ENCODE measurements at places on chromosomes 1 and 21.

- no peak for DNase-seq
These were observed 54.5 kb downstream of the LGR6 start for GRCh38 chr1:202247837-202248795.

GRCh38 chr21:46035809-46036695, 54.5 kb downstream of the COL6A1 start:
- no peak for DNase-seq

GRCh38 chr1:24003331-24003972, 23.3 kb upstream of the SRSF10 start:
- DNase-seq: no peak

GRCh38 chr1:114448370-114449036, 62.5 kb downstream of the TRIM33 start:
- DNase-seq: no peak

GRCh38 chr1:169025412-169025811, 81.1 kb upstream of the ATP1B1 start:
- no peak for DNase-seq

DNA sequence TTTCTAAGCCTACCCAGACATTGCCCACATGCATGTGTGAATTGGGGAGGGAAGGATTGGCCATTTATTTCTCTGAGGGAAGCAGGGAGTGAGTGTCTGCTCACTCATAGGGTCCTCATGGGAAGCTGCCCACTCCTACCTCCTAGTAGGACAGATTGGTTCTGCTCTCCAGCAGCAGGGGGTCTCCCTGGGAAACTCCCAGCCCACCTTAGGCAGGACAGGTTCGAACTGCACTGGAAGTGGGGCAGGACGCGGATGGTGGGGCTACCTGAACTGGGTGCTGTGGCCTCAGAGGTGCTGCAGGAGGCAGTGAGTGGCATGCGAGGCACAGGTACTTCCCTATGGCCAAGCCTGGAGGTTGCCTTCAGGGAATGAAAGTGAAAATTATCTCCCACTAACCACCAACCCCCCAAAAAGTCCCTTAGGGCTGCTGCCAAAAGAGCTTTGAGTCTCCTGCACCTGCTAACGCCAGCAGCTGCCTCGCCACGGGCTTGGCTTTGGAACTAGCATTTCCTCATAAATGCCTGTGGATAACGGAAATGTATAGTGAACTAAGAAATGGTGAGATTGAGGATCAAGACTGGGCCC, 157.0 kb upstream of the COA6 start:
- no peak for DNase-seq

DNA sequence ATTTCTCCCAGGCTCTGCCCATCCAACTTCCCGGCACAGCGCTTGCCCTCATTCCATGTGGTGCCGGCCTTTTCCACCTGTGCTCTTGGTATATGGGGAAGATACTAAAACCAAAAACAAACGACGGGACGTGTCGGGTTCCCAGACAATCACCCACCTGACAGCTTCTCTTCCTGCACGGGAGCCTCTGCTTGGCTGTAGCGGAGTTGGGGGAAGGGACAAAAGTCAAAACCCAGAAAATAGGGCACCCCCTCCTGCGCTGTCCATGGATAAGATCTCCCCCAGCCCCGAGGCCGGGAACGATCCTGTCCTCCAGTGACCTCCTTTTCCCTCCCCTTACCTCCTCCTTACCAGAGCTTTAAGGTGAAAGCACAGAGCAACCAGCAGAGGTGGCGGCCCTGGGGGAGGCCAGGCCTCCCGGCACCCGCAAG, 640 bp downstream of the JTB start:
- DNase-seq: no peak

DNA sequence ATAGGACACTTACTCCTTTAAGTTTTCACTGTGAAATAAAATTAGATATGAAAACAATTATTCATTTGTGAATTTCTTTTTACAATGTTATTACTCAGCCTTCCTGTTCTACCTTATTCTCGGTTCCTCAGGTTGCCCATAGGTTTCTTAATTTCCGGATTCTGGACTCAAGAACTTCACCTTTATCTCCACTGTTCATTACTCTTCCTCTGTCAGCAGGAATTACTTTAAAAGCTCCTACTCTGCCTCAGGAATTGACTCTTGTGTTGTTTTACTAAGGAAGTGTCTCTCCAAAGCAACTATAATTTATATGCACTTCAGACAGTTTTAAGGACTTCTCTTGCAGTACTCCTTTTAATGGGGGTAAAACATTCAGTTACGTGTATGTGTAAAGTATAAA, 123.8 kb downstream of the OSBPL9 start:
- no peak for DNase-seq

- no peak for DNase-seq
These were observed 1065.8 kb upstream of the B3GALT2 start for GRCh38 chr1:194252199-194252598.

DNA sequence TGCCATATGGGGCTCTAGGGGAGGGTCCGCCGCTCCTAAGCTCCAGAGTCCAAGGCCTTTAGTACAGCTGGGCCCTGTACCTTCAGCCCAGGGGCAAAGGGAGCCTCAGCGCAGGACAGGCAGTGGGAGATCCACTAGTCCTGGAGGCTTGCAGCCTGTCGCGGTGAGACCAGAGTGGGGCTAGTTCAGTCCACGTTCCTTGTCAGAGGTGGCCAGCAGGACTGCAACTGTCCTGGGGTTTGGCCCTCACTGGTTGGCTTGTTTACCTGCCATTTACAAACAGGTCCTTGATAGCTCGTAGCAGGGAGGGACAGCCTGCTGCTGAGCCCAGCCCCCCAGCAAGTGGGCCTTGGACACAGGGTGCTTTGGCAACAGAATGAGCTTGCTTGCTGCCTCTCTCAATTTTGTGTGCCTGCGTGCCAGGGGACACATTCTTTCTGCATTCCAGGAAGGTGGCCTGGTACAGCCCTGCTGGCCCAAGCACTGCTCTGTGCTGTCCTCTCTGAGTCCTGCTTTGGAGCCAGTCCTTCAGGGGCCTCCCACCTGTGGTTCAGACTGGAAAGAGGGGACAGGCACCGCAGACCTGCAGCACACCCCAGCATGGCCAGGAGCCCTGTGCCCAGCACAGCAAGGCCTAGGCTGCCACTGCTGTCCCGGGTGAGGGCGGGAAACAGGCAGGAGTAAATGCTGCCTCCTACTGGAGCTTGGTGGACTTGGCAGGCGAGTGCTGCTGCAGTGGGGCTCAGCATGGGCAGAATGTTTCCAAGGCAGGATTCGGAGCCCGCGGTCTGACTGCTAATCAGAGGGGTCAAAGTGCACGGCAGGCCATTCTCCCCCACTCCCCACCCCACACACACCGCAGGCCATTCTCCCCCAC, 15.2 kb downstream of the H6PD start:
- DNase-seq: no peak

DNA sequence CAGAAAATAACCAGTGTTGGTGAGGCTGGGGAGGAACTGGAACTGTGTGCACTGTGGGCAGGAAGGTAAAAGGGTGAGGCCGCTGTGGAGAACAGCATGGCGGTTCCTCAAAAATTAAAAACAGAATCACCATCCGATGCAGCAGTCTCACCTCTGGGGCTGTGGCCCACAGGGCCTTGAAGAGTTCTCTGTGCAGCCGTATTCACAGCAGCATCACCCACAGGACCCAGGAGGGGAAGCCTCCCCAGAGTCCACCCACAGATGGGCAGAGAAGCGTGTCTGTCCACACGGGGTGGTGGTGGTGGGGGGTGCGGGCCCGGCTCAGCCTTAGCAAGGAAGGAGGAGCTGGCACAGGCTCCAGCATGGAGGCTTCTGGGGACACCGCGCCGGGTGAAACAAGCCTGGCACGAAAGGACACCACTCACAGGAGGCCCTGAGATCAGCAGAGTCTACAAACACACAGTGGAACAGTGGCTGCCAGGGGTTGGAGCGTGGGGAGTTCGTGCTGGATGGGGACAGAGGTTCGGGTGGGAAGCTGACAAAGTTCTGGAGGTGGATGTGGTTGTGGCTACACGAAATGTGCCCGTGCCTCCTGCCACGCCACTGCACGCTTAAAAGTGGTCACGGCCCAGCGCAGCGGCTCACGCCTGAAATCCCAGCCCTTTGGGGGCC, 11.5 kb downstream of the MORN1 start:
- DNase-seq: no peak

- DNase-seq: no peak
These were observed 5.1 kb upstream of the LAMB3 start for GRCh38 chr1:209657140-209657879.

DNA sequence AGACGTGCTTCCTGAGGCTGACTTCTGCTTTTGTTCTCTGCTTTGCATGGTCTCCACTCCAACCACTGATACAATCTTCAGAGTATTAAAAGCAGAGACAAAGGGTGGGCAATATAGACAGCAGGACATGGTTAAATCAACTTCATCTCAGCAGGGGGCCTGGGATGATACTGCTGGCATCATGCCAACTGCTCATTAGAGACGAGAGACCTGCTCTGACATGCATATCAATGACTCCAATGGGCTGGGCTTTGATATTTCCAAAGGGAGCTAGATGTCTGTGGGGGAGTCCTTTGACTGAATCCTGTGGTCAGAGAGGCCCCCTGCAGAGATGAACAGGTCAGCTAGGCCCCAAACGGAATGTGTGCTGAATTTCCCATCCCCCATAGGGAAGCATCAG, 106.6 kb downstream of the ACTL8 start:
- no peak for DNase-seq

DNA sequence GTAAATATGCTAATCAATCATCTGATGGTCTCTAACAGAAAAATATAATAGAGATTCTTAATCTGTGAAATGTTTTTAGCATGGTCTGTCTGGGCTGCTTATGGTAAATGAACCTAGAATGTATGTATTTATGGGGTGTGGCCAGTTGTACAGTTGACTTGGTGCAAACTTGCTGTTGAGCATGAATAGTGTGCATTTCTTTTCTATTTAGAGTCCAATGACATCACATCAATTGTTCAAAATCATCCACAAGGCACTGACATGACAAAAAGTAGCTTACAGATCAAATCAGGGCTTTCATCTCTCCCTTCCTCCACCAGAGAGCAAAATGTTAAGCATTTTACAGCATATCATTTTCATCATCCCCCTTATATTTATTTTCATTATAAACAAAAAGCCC, 1010.3 kb downstream of the KCNT2 start:
- DNase-seq: no peak

DNA sequence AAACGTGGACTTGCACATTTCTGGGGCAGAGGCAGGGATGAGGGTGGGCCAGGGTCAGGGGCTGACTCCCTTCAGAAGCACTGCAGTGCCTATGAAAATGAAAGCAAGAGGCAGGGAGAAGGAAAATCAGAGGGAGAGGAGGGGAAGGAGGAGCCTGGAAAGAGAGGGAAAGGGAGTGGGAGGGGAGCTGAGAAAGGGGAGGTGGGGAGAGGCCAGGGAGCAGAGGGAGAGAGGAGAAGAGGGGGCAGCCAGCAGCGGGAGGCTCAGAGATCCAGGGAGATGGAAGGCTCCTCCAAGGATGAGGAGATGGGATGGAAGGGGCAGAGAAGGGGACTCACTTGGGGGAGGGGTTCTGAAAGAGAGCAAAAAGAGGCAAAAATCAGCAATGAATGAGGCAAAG, 96.3 kb upstream of the KLHDC7A start:
- no peak for DNase-seq

DNA sequence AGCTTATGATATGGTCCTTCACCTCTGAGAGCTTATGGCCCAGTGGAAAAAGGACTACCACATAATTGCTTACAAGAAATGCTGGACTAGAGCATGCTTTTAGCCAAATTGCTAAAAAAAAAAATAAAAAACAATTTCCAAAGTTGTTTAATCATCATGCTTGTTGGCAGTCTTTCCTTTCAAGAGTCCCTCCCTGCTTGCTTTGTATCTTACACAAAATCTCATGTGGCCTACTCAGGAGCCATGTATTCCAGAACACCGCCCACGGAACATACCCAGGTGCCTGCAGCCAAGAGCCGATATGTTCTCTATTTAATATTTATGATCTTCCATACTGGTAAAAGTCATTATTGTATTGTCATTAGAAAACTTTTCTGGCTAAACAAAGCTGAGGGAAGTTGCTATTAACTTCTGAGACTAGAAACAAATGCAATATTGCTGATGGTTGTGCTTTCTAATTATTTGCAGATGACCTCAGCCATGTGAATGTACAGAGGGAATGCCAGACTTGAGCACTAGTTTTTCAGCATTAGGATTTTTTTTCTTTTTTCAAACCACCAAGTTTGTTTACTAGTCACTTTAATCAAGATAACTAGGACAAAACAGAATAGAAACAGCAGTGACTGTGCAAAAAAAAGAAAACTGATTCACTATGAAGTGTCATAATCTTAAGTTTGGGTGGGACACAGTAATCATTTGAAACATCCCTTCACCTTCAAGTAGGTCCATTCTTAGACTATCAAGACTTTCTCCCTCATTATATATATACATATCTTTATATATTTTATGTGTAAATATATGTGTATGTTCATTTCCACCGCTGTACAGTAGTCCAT, 129.3 kb upstream of the GORAB start:
- DNase-seq: no peak

DNA sequence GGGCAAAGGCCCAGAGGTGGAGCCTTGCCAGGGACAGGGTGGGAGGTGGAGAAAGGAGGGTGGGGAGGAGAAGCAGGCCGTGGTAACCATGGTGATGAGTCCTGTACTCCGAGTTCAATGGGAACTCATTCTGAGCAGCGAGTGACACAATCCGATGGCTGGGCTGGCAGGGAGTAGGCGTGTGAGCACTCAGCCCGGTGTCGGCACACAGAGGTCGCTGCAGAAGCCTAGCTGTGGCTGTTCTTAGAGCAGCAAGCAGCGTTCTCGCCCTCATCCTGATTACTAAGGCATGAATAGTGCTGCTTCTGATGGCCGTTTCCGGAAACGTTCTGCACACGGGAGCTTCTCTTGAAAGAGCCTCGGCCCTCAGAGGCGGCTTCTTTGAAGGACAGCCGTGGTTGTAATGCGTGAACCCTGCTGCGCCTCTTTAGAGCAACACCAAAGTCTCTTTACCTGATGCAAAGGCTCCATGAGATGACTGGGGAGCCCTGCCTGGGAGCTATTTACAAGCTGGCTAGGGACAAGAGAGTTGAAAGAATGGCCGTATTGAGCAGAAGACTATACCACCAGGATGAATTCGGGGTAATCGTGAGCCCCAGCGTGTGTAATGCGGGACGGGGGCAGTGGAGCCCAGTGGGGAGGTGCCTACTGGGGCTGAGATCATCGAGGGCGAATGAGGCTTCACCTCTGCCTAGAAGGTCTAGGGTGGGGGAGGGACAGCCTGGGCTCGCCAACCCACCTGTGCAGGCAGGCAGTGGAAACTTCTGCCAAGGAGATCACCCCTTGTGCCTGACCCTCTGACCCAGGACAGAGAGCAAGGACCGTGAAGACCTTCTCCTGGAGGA, 72.8 kb upstream of the PAX7 start:
- DNase-seq: no peak

DNA sequence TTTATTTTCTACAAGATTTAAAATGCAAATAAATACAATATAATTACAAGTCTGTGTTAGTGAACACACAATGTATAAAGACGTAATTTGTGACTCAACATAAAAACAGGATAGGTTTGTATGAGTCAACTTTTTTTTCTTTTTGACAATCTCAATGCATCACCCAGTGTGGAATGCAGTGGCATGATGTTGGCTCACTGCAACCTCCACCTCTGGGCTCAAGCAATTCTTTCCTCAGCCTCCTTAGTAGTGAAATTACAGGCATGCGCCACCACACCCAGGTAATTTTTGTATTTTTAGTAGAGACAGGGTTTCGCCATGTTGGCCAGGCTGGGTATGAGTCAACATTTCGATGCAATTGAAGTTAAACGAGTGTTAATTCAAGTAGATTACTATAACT, 5.9 kb upstream of the SPRR2E start:
- no peak for DNase-seq

All from T-helper 9 cell (primary cell).